ENCODE measurements at places on chromosomes 11 and 22.
A peak's percentile ranks its signal among the peaks of the same experiment; 100 is the strongest.

DNA sequence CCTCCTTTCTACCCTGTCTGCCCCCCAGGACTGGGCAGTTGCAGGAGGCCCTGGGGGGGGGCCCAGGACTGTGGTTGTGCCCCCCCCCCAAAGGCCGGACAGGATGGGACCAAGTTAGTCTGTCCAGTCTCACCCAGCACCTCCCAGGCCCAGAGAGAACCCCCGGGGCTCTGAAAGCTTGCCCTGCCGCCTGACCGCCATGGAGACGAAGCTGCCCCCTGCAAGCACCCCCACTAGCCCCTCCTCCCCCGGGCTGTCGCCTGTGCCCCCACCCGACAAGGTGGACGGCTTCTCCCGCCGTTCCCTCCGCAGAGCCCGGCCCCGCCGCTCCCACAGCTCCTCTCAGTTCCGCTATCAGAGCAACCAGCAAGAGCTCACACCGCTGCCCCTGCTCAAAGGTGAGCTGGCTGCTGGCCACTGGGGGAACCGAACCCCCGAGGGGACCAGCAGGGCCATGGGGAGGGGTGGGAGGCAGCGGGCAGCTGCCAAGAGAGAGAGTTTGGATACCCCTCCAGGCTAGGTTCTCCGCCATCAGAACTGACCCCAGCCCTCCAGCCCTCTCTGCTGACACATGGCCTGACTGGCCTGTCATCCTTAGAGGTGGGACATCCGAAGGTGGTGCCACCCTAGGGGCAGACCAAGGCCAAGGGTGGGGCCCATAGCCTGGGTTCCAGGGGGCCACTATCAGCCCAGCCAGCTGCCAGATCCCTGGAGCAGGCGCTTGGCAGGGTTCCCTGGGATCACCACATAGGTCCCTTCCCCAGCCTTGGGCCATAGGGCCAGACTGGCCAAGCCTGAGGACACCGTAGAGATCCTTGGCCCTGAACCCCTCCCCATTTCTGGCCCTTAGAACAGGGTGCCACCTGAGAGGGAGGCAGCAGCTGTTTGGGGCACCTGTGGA, 1.3 kb downstream of the PPP2R5B start:
- DNase-seq = no peak

- DNase-seq = no peak
Measured at GRCh38 chr11:132779497-132779896, 752.8 kb downstream of the OPCML start.

- DNase-seq = peak; percentile 88
Measured at GRCh38 chr22:50190182-50190940, 4.6 kb downstream of the TRABD start.

GRCh38 chr11:10807493-10808234, 1.1 kb downstream of the EIF4G2 start:
- peak; percentile 30 for DNase-seq

GRCh38 chr11:78450866-78451265, 33.2 kb upstream of the GAB2 start:
- DNase-seq = no peak

GRCh38 chr11:130183878-130184610, 24.5 kb downstream of the ST14 start:
- no peak for DNase-seq

Measured in CD4-positive, alpha-beta T cell treated with Interferon alpha-2 for 1 hour (primary cell).